ENCODE measurements at places on chromosomes 6 and 20.

- no peak for DNase-seq
These were observed 347.1 kb downstream of the CDKAL1 start for GRCh38 chr6:20881365-20881764.

GRCh38 chr6:151901009-151901411, 93.5 kb downstream of the ESR1 start:
- DNase-seq, result no peak

- DNase-seq, result peak; percentile 39
These were observed 96.6 kb upstream of the FOXP4 start for GRCh38 chr6:41449399-41450245.

- DNase-seq, result no peak
These were observed 77.1 kb downstream of the GFRA4 start for GRCh38 chr20:3586093-3586492.

DNA sequence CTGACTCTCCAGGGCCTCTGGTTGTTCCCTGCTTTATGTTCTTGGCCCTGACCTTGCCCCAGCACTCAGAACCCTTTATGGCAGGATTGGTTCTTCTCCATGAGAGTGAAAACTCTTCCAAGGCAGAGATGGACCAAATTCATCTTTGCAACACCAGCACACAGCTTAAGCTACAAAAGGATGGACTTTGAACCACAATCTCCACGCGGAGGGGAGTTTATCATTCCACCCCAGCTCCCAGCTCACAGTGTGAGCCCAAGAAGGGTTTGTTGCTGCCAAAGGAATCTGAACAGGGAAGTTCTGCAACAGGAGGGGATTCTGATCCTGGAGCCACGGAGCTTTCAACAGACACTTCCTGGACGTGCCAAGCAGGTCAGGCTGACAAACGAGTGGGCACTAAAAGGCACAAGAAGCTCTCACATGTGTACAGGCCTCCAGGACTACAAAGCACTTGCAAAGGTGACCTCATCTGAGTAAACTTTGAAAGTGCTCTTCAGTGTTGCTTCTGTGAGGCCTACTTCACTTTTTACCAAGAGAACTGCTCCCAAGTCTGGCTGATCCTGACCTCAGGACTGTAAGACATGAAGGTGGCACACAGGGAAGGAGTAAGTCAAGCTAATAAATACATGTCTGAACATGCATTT, 8.9 kb downstream of the FITM2 start:
- no peak for DNase-seq

Data from left cardiac atrium (tissue), 4 donors.